Spinal cord (tissue), 10 donors: ENCODE measurements at places on chromosomes 13 and 19.

DNA sequence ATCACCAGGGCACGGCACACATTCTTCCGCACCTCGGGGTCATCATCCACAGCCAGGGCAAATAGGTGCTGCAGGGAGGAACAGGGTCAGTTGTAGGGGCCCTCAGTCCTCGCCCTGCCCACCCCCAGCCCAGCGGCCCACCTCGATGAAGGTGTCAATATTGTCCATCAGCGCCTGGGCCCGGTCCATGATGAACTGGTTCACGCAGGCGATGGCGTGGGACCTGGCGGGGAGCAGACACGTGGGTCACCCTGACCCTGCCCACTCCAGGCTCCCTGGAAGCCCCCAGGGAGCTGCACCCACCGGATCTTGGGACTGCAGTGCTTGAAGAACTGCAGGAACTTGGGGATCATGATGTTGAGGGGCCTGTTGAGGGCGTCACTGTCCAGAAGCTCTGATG lies 8.6 kb downstream of the TNPO2 start:
- no peak for DNase-seq

DNA sequence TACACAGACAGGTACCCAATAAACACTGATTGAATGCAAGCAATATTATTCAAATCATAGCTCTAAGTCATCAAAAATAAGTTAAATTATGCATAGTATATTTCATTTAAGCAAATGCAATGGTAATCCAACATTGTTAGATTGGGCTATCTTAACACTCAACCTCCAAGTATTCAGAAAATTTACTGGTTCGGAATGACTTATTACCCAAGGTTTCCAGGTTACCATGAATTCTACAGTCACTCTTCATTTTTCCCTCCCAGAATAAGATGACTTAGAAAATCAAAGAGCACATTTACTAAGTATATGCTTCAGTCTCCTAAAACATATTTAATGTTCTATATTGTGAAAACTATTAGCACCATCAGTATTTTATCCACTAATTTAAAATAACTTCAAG lies 6.0 kb downstream of the UBL3 start:
- DNase-seq: no peak

DNA sequence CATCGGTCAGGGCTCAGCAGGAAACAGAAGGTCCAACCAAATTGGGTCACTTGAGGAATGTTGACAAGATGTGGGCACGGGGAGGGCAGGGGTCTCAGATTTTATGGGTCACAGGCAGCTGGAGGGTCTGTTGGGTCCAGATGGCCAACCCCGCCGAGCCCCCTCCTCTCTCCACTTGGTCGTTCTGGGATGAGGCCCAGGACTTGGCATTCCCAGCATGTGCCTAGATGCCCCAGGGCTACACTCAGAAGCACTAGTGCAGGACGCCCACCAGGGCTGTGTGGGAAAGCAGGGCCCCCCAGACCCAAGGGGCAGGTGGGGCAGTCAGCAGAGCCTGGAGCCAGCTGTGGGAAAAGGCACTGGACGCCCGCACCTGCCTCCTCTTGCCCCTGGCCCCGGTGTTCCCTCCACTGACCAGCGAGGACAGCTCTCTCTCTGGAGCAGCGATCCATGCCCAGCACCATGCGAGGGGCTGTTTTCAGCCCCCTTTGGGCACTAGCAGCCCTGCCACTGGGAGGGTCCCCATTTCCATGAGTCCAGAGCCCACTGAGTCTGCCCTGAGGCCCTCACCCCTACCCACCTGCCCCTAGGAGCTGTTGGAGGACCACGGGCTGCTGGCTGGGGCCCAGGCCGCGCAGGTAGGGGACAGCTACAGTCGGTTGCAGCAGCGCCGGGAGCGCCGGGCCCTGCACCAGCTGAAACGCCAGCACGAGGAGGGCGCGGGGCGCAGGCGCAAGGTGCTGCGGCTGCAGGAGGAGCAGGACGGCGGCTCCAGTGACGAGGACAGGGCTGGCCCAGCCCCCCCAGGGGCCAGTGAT lies 26.0 kb downstream of the DHX34 start:
- no peak for DNase-seq

DNA sequence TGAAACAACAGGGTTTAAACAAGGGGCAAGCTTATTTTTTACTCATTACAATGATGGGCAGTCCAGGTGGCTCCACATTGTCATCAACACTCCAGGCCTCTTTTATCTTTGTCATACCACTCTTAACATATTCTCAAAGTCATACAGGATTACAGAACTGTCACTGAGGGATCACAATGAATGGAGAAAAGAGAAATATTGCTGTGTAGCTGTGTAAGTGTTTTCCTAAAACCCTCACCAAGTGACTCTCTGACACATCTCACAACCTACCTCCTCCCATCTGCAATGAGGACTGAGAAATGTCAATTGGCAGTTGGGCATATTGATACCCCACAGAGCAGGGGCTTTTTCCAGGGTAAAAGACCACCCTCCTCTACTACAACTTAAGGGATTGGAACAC lies 562.1 kb downstream of the TBC1D4 start:
- DNase-seq: no peak

DNA sequence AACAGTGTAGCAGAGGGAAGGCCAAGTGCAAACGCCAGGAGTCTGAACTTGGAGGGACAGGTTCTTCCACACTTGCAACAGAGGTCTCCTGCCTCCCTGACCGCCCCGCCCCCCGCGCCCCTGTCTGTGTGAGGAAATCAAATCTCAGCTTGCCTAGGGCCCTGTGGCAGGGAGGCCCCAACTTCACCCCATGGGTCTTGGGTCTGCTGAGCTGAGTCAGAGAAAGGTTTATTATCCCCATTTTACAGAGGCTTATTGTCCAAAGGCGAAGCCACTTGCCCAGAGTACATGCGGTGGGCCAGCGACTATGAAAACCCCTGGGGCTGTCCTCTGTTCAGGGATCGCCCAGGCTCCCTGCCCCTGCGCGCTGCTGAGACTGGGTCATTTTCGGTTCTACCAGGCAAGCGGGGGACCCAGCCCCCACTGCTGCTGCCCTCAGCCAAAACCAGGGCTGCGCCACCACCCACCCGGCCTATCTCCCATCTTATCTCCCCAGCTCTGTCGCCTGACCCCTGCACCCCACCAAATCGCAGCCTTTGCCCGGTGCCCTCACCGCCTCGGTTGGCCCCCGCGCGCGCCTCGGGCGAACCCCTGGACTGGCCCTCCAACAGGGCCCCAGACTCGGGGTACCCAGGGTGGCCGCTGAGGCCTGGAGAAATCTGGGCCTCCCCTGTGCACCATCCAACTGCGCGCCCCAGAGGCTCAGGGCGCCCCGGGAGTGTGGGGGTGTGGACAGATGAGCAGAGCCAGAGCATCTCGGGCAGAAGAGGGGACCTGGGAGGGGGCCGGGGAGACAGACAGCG lies 850 bp upstream of the CERS4 start:
- no peak for DNase-seq
